ENCODE measurements at places on chromosomes 13 and 19.

- no peak for DNase-seq
- no peak overlapping the region for H3K4me3 ChIP-seq
- no peaks in the 10 kb centered on the region for H3K27me3 ChIP-seq
- no peak overlapping the region for H3K27ac ChIP-seq
These were observed 72.5 kb downstream of the ZNF708 start for GRCh38 chr19:21256722-21257121.

- no peak for DNase-seq
- H3K36me3 ChIP-seq: peaks cover 85% of the 10 kb centered on the region
- H3K27me3 ChIP-seq: no peaks in the 10 kb centered on the region
These were observed 8.6 kb downstream of the FGF22 start for GRCh38 chr19:648305-648704.

- peaks cover 63% of the 10 kb centered on the region for H3K27me3 ChIP-seq
- no peak for DNase-seq
- H3K4me1 ChIP-seq: no peaks in the 10 kb centered on the region
- no peak overlapping the region for H3K27ac ChIP-seq
These were observed 26.4 kb downstream of the CLEC4M start for GRCh38 chr19:7789447-7789846.

- H3K4me3 ChIP-seq: no peak overlapping the region
- DNase-seq: no peak
- H3K4me1 ChIP-seq: no peaks in the 10 kb centered on the region
- no peaks in the 10 kb centered on the region for H3K27me3 ChIP-seq
These were observed 304.8 kb downstream of the KLF12 start for GRCh38 chr13:73829416-73829815.

DNA sequence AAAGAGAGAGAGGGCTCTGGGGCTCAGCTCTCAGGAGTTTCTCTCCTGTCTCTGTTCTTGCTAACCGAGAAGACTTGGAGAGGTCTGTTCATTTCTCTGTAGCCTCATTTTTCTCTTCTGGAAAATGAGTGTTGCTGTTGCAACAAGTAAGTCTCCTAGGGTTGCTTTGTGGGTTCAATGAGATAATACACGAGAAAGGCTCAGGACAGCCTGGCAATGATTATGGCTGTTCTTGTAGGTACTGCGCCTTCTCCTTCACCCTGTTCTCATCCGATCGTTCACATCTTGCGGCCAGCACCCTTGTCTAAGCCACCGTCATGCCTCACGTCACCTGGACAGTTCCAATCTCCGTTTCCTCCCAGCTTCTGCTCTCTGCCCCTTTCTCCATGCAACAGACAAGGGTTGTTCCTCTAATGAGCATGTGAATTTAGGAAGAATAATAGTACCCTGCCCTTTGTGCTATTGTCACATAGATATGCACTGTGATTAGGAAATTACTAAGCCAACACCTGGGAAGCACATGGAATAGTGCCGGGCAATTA lies 4.2 kb downstream of the C5AR1 start:
- H3K27me3 ChIP-seq: peaks cover 6% of the 10 kb centered on the region
- DNase-seq: no peak
- peak overlapping the region; percentile 95 for H3K27ac ChIP-seq
- H3K4me3 ChIP-seq: no peak overlapping the region
- H3K4me1 ChIP-seq: peaks cover 51% of the 10 kb centered on the region

DNA sequence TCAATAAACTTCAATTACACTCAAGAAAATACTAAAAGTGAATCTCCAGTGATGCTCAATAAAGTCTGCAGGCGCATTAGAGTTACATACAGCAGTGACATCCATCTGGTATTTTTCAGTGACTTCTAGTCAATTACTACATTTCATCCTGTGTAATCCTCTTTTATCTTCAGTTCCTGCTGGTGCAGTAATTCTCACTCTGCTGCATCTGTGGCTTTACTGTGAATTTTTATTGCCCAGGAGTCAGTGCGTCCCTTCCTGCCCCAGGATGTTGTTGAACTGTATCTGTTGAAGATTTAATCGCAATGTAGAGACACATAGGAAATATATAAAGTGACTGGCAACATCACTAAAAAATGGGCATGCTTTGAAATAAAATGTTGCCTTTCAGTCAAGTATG lies 196.3 kb upstream of the TMTC4 start:
- no peak overlapping the region for H3K4me3 ChIP-seq
- DNase-seq: no peak
- no peaks in the 10 kb centered on the region for H3K27me3 ChIP-seq
- H3K4me1 ChIP-seq: no peaks in the 10 kb centered on the region
- H3K27ac ChIP-seq: no peak overlapping the region
- no peaks in the 10 kb centered on the region for H3K36me3 ChIP-seq

- DNase-seq: no peak
- H3K4me1 ChIP-seq: no peaks in the 10 kb centered on the region
- H3K27ac ChIP-seq: no peak overlapping the region
- peaks cover 6% of the 10 kb centered on the region for H3K27me3 ChIP-seq
- no peaks in the 10 kb centered on the region for H3K36me3 ChIP-seq
- H3K4me3 ChIP-seq: no peak overlapping the region
These were observed 214.1 kb downstream of the KATNAL1 start for GRCh38 chr13:30093236-30093635.

- H3K36me3 ChIP-seq: no peaks in the 10 kb centered on the region
- H3K4me1 ChIP-seq: no peaks in the 10 kb centered on the region
- H3K27me3 ChIP-seq: no peaks in the 10 kb centered on the region
- H3K4me3 ChIP-seq: no peak overlapping the region
These were observed 16.7 kb downstream of the UGGT2 start for GRCh38 chr13:96036515-96036914.

DNA sequence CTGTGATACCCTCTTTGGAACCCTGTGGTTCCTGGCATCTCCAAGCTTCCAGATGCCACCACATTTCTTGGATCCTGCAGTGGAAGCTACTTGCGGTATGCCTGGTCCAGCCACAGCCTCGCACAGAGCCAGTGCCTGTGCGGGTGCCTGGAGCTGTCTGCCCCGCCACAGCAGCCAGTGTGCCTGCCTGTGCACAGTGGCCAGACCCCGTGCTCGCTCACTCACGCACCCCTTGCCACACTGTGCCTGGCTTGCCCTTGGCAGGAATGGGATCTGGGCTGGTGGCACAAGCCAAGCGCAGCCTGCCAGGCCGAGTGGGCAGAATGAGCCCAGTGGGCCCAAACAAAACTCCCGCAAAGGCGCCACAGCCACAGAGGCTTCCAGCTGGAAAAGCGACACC lies 26.2 kb downstream of the POMP start:
- peaks cover 10% of the 10 kb centered on the region for H3K36me3 ChIP-seq
- no peak overlapping the region for H3K27ac ChIP-seq
- no peak overlapping the region for H3K4me3 ChIP-seq

DNA sequence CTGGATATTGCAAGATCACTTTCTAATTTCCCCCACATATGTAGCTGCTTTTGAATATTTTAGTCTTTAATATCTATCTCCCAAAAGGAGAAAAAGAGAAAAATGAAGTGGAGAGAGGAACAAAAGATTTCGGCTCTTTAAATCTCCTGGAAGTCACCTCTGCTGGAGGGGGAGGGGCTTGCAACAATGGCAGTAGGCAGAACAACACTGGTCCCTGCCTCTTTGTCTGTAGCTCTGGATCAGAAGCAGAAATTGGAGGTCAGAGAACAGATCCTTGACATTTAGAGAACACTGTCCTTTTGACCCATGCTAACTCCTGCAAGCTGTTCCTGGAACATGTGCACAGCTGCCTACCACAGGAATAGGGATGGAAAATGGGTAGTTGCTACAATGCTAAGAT lies 86.7 kb upstream of the GPR12 start:
- no peaks in the 10 kb centered on the region for H3K4me1 ChIP-seq
- DNase-seq: no peak
- H3K36me3 ChIP-seq: no peaks in the 10 kb centered on the region
- no peak overlapping the region for H3K4me3 ChIP-seq

DNA sequence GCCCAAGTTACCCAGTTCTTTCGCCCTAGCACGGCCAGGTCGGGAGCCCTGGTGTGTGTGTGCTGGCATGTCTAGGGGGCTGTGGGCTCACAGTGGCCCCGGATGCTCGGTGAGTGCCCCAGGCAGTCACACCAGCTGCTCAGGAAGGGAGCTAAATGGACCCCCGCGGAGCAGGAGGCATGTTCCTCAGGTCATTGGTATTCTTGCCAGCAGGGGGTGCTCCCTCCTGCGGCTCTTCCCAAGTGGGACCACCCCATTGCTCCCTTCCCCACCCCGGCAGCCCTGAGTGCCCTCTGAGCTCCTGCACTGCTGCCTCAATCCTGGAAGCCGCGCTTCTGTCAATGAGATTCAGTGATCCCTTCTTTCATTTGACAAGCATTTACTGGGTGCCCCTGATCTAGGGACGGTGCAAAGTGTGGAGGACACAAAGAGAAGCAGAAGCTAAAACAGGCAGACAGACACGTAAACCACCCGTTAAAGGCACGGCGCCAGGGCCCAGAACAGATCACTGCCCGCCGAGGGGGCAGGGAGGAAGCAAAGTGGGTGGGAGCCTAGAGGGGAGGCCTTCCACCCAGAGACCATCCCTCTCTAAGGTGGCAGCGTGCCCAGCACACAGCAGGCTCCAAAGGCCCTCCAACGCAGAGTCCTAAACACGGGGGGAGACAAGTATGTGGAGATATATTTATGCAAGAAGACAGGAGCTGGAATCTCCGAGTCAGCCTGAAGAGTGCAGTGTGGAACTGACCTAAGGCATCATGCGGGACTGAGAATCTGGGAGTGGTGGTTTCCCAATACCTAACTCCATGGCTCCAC lies 5.2 kb upstream of the ADPRHL1 start:
- H3K27ac ChIP-seq: peak overlapping the region; percentile 13
- H3K4me3 ChIP-seq: no peak overlapping the region
- peaks cover 86% of the 10 kb centered on the region for H3K36me3 ChIP-seq
- no peak for DNase-seq
- no peaks in the 10 kb centered on the region for H3K27me3 ChIP-seq

DNA sequence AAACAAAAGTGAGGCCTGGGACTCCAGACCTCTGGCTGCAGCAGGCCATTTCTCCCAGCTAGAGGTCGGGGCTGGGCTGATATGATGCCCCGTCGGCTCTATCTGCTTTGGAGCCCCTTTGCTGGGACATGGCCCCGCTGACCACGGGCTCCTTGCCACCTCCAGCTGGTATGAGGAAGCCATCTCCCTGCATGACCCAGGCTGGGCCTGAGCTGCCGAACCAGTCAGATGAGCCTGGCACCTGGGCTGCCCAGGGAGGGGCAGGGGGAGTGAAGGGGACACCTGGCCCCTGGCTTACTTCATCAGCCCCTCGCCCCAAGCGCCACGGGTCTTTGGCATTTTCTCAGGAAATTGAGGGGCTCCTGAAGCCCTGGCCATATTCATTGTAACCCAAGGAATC lies 7.8 kb downstream of the ZSWIM4 start:
- no peaks in the 10 kb centered on the region for H3K4me1 ChIP-seq
- H3K27ac ChIP-seq: no peak overlapping the region
- no peaks in the 10 kb centered on the region for H3K27me3 ChIP-seq
- no peak for DNase-seq
- H3K4me3 ChIP-seq: no peak overlapping the region

DNA sequence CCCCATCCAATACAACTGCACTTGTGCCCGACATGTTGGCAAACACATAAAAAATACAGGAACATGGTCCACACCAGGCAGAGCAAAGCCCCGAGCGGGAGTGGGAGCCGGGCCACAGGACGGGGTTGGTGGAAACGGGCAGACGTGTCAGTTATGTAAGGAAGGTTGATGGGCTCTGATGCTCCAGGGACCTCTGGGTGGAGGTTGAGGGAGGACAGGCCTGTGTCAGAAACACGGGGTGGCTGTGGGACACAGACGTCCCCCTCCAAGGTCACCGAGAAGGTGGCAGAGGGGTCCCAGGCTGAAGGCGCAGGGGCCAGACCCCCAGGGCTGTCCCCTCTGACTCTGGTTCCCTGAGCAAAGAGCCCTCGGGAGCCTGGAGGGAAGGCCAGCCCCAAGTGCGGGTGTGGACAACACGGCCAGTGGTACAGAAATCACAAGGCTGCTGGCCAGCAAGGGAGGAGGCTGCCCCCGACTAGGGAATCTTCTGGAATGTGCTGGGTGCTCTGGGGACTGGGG lies 31.4 kb upstream of the C13orf46 start:
- H3K4me1 ChIP-seq: no peaks in the 10 kb centered on the region
- H3K27me3 ChIP-seq: no peaks in the 10 kb centered on the region
- no peak for DNase-seq
- peaks cover 6% of the 10 kb centered on the region for H3K36me3 ChIP-seq
- no peak overlapping the region for H3K4me3 ChIP-seq

- no peaks in the 10 kb centered on the region for H3K27me3 ChIP-seq
- DNase-seq: no peak
- H3K27ac ChIP-seq: no peak overlapping the region
- H3K4me3 ChIP-seq: no peak overlapping the region
- no peaks in the 10 kb centered on the region for H3K36me3 ChIP-seq
These were observed 9.8 kb downstream of the LSM14A start for GRCh38 chr19:34182125-34182524.

GRCh38 chr19:13120817-13121216 lies 2.8 kb downstream of the NACC1 start:
- no peaks in the 10 kb centered on the region for H3K36me3 ChIP-seq
- no peak overlapping the region for H3K27ac ChIP-seq
- peaks cover 28% of the 10 kb centered on the region for H3K4me1 ChIP-seq
- no peaks in the 10 kb centered on the region for H3K27me3 ChIP-seq

GRCh38 chr19:35069696-35070095 lies 28.2 kb downstream of the HPN start:
- DNase-seq: no peak
- no peak overlapping the region for H3K27ac ChIP-seq
- H3K27me3 ChIP-seq: peaks cover 6% of the 10 kb centered on the region
- H3K36me3 ChIP-seq: no peaks in the 10 kb centered on the region

DNA sequence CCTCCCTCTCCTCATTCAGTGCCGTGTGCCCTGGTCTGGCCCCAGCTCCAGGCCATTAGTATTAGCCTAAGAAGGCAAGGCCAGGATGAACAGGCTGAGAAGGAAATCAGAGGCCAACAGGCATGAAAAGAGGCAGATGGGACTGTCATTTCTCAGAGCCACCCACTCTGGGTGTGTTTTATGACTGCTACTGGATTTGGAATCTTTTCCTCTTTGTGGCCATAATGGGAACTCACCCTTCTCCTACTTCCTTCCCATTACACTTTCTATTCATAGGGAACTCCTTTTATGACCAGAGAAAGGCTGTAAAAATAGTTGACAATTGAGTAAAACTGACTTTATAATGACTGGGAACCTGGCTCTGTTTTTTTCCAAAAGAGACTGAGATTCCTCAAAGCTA lies 17.7 kb downstream of the CEACAM8 start:
- no peaks in the 10 kb centered on the region for H3K27me3 ChIP-seq
- no peak for DNase-seq
- no peaks in the 10 kb centered on the region for H3K36me3 ChIP-seq
- H3K4me3 ChIP-seq: no peak overlapping the region
- H3K27ac ChIP-seq: no peak overlapping the region
- no peaks in the 10 kb centered on the region for H3K4me1 ChIP-seq

DNA sequence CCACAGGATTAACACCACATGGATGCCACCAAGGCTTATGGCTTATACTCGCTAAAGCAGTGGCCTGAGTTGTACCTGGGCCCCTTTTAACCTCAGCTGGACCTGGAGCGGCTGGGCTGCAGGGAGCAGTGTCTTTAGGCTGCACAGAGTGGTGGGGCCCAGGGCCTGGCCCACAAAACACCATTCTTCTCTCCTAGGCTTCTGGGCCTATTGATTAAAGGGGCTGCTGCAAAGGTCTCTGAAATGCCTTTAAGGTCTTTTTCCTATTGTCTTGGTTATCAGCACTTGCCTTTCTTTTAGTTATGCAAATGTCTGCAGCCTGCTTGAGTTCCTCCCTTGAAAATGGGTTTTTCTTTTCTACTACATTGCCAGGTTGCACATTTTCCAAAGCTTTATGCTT lies 973.9 kb upstream of the PRR20A start:
- no peak for DNase-seq
- no peak overlapping the region for H3K27ac ChIP-seq
- no peaks in the 10 kb centered on the region for H3K4me1 ChIP-seq
- no peaks in the 10 kb centered on the region for H3K36me3 ChIP-seq
- no peaks in the 10 kb centered on the region for H3K27me3 ChIP-seq
